Islet precursor cell (in vitro differentiated cells): ENCODE measurements at places on chromosomes 7 and 10.

DNA sequence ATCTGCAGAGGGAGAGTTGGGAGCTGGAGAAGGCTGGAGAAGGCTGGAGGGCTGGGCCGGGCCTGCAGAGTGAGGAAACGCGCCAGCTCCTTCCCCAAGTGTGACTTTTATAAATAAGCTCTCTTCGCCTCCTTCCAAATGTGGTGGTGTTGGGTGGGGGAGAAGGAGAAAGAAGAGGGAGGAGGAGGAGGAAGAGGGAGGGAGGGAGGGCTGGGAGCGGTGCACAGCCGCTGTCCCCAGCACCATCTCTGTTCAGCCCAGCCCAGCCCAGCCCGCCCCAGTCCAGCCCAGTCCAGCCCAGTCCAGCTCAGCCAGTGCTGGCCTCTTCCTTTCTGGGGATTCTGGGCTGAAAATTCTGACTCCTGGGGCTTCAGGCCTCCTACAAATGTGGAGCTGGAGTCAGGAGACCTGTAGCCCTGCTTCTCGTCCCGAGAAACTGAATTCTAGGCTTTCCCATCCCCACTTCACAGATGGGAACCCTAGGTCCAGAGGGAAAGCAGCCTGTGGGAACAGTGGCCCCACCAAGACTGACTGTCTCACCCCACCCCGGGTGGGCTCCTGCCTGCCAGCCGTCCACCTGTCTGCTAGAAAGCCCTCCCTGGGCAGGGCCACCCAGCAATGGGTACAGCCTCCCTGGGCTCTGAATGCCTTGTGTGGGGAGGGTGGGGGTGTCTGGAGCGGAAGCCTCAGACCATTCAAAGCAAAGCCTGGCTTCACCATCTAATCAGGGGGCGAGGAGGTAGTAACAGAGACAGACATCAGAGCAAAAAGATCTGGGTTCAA, 2.3 kb downstream of the STX1A start:
- DNase-seq: no peak

DNA sequence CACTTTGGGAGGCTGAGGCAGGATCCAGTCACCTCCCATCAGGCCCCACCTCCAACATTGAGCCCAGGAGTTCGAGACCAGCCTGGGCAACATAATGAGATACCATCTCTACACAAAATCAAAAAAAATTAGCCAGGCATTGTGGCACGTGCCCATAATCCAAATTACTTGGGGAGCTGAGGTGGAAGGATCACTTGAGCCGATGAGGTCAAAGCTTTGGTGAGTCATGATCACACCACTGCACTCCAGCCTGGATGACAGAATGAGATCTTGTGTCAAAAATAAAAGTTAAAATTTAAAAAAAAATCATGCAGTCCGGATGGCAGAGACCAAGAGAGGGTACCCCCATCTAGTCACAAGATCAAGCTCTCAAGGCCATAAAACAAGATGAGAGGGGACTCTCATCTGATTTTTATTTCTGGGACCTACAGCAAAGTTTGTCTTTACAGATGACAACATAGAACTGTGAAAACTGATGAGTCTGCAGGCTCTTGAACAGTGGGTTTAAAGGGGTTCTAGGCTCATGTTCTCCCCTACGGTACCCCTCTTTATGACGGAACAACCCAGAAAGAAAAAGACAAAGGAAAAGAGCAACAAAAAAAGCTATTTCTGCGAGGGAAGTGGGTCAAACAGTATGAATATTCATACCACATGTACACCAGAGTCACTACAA, 28.9 kb upstream of the CREB3L2 start:
- DNase-seq: no peak

- DNase-seq: no peak
Measured at GRCh38 chr10:24730811-24731210, 7.1 kb upstream of the ARHGAP21 start.

GRCh38 chr7:156095908-156096539, 283.8 kb upstream of the SHH start:
- peak; percentile 23 for DNase-seq

DNA sequence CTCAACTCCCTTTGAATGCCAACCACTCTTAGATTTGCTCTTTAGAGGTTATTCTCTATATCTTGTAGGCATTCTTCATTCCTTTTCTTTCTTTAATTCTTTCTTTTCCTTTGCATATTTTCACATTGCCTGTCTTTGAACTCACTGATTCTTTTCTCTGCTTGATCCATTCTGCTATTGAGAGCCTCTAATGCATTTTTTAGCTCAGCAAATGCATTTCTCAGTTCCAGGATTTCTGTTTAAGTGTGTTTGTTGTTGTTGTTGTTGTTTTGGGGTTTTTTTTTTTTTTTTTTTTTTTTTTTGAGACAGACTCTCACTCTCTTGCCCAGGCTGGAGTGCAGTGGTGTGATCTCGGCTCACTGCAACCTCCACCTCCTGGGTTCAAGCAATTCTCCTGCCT, 71.6 kb downstream of the FBXL13 start:
- DNase-seq: no peak

DNA sequence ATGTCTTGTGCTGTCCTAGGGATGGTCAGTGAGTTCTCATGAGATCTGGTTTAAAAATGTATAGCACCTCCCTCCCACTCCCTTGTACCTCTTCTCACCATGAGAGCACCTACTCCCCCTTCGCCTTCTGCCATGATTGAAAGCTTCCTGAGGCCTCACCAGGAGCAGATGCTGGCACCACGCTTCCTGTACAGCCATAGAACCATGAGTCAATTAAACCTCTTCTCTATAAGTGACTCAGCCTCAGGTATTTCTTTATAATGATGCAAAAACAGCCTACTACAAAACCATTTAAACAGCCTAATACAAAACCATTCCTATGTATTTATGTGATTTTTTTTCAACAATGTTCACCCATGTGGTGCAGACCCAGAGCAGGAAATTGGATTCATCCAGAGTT, 32.0 kb downstream of the KDM7A start:
- no peak for DNase-seq

- DNase-seq: no peak
Measured at GRCh38 chr7:78395298-78396036, 596.9 kb downstream of the PHTF2 start.

DNA sequence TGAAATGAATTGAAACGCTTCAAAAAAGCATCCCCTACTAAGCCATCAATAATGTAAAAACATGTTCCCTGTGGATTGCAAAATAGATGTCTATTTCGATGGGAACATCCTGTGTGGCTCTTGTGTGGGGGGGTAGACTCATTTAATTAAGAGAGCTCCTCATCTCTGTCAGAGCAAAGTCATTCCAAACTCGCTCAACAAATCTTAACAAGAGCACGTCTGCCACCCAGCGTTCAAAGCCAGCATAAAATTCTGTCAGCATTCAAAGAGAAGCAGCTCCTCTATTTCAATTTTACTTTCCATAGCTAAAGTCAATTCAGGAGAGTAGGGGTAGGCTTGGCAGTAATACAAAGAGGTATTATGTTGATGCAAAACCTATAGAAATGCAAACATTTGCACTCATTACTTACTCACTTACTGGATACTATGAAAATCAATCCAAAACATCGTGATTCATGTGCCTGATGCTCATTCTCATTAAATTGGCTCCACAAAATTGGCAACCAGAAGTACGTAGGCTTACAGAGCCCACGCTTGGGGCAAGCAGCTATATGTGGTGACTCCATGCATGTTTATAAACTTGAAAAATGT, 114.9 kb downstream of the IPMK start:
- peak; percentile 73 for DNase-seq

DNA sequence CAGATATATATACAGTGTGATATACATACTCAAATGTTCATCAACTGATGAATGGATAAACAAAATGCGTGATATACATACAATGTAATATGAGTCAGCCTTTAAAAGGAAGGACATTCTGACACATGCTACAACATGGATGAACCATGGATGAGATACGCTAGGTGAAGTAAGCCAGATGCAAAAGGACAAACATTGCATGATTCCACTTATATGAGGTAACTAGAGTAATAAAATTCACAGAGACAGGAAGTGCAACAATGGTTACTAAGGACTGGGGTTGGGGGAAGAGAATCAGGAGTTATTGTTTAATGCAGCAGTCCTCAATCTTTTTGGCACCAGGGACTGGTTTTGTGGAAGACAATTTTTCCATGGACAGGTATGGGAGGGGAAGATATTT, 47.3 kb upstream of the PIK3AP1 start:
- DNase-seq: no peak

- no peak for DNase-seq
Measured at GRCh38 chr7:89773611-89774010, 380.7 kb upstream of the STEAP1 start.

GRCh38 chr10:129462257-129462795, 4.7 kb upstream of the MGMT start:
- peak; percentile 62 for DNase-seq

GRCh38 chr7:157097056-157097329, 41.7 kb upstream of the UBE3C start:
- no peak for DNase-seq

GRCh38 chr10:7302392-7302906, 108.4 kb downstream of the SFMBT2 start:
- DNase-seq: peak; percentile 65

- no peak for DNase-seq
Measured at GRCh38 chr7:81394029-81394428, 375.8 kb downstream of the HGF start.

- no peak for DNase-seq
Measured at GRCh38 chr7:120554960-120555571, 282.1 kb downstream of the KCND2 start.
